ENCODE measurements at places on chromosomes 6 and 20.
A peak's percentile ranks its signal among the peaks of the same experiment; 100 is the strongest.

DNA sequence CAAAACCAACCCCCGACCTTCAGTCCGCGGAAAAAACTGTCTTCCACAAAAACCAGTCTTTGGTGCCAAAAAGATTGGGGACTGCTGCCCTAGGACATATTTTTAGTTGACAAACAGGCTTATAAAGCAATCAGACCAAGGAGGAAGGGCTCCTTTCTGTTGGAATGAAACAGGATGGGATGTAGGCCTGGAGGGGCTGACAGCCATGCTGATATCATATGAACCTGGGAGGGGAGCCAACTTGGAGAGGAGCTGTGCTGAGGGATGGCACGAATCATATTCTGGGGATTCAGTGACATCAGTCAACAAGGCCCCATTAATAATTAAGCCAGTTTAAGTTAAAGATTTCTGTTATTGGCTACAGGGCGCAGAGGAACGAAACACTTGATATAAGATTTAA is 225.4 kb upstream of the TSHZ2 start:
- H3K36me3 ChIP-seq = no peaks in the 10 kb centered on the region
- DNase-seq = no peak
- H3K27me3 ChIP-seq = no peaks in the 10 kb centered on the region
- H3K27ac ChIP-seq = no peak overlapping the region
- H3K4me3 ChIP-seq = no peak overlapping the region

DNA sequence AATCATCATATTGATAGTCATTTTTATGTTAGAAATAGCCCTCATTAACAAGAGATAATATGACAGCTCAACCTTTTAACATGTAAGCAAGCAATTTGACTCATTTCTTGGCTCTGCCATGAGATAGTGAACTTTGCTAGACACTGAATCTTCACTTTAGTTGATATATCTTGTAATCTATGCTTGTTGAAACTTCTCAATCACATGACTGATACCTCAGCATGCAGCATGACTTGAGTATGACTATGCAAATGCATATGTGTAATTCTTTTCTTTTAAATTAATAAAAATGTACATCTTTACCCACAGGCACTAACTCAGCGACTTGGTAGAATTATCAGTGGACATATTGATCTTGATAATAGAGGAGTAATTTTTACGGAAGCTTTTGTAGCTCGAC is 6.6 kb downstream of the UFL1 start:
- no peaks in the 10 kb centered on the region for H3K4me1 ChIP-seq
- H3K36me3 ChIP-seq = peaks cover 73% of the 10 kb centered on the region
- H3K27me3 ChIP-seq = no peaks in the 10 kb centered on the region
- H3K4me3 ChIP-seq = no peak overlapping the region
- DNase-seq = no peak
- H3K27ac ChIP-seq = no peak overlapping the region

- H3K27ac ChIP-seq = no peak overlapping the region
- H3K4me1 ChIP-seq = peaks cover 6% of the 10 kb centered on the region
- DNase-seq = no peak
- no peaks in the 10 kb centered on the region for H3K27me3 ChIP-seq
These were observed 72.7 kb downstream of the LY86 start for GRCh38 chr6:6661191-6661590.

DNA sequence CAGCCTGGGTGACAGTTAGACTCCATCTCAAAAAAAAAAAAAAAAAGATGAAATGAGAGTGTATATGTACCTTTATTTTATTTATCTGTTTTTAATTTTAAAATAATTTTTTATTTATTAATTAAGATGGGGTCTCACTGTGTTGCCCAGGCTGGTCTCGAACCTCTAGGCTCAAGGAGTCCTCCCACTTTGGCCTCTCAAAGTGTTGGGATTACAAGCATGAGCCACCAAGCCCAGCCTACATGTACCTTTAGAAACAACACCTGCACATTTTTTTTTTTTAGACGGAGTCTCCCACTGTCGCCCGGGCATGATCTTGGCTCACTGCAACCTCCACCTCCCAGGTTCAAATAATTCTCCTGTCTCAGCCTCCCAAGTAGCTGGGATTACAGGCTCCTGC is 12.1 kb upstream of the PARD6B start:
- DNase-seq = peak; percentile 8
- H3K4me1 ChIP-seq = no peaks in the 10 kb centered on the region
- no peaks in the 10 kb centered on the region for H3K27me3 ChIP-seq
- H3K36me3 ChIP-seq = no peaks in the 10 kb centered on the region
- H3K4me3 ChIP-seq = no peak overlapping the region

- no peaks in the 10 kb centered on the region for H3K27me3 ChIP-seq
- no peaks in the 10 kb centered on the region for H3K36me3 ChIP-seq
- no peak overlapping the region for H3K4me3 ChIP-seq
These were observed 401.4 kb downstream of the MAFB start for GRCh38 chr20:40287683-40288082.

- H3K27ac ChIP-seq = no peak overlapping the region
- no peak overlapping the region for H3K4me3 ChIP-seq
- no peaks in the 10 kb centered on the region for H3K36me3 ChIP-seq
These were observed 59.2 kb downstream of the SNRNP48 start for GRCh38 chr6:7649037-7649810.

DNA sequence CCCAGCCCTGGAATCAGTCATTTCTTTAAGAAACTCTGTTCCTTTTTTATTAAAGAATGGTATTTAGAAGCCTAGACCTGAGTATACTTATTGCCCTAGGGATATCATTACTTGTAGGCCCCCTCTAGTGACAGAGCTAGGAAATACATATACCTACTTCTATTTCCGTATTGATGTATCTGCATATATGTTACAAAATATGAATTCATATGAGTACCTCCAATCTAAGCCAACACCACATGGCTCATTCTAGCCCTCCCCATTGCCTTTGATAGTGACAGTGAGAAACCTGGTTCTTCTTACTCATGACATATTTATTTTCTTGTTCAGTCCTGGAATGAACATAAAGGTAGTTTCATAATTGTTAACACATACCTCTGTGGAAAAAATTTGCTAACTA is 137.2 kb downstream of the FARS2 start:
- no peak overlapping the region for H3K4me3 ChIP-seq
- no peaks in the 10 kb centered on the region for H3K4me1 ChIP-seq
- DNase-seq = no peak
- no peak overlapping the region for H3K27ac ChIP-seq
- H3K36me3 ChIP-seq = no peaks in the 10 kb centered on the region

GRCh38 chr6:111478749-111479148 is 4.3 kb downstream of the REV3L start:
- no peaks in the 10 kb centered on the region for H3K4me1 ChIP-seq
- H3K4me3 ChIP-seq = no peak overlapping the region

- H3K36me3 ChIP-seq = no peaks in the 10 kb centered on the region
- DNase-seq = no peak
- no peak overlapping the region for H3K27ac ChIP-seq
- H3K4me3 ChIP-seq = no peak overlapping the region
- H3K27me3 ChIP-seq = no peaks in the 10 kb centered on the region
These were observed 31.0 kb downstream of the IBTK start for GRCh38 chr6:82216549-82216948.

GRCh38 chr6:70563530-70563929 is 3.2 kb upstream of the SDHAF4 start:
- no peaks in the 10 kb centered on the region for H3K27me3 ChIP-seq
- H3K4me1 ChIP-seq = peaks cover 5% of the 10 kb centered on the region
- no peak for DNase-seq
- no peak overlapping the region for H3K27ac ChIP-seq

- no peaks in the 10 kb centered on the region for H3K27me3 ChIP-seq
- no peak for DNase-seq
- H3K27ac ChIP-seq = no peak overlapping the region
- H3K4me1 ChIP-seq = no peaks in the 10 kb centered on the region
- H3K4me3 ChIP-seq = no peak overlapping the region
These were observed 242.0 kb upstream of the TBX18 start for GRCh38 chr6:85006362-85006761.

DNA sequence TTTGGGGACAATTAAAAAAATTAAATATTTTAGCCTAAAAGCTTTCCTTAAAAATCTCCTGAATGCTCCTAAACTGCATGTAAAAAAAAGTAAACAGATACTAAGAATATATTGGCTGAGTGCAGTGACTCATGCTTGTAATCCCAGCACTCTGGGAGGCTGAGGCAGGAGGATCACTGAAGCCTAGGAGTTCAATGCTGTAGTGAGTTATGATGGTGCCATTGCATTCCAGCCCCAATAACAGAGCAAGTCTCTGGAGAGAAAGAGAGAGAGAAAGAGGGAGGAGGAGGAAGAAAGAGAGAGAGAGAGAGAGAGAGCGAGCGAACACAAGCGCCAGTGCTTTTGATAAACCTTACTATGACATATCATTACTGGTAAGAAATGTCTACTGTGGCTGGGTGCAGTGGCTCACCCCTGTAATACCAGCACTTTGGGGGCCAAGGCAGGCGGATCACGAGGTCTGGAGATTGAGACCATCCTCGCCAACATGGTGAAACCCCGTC is 58.8 kb downstream of the FKBP5 start:
- H3K36me3 ChIP-seq = peaks cover 98% of the 10 kb centered on the region
- H3K4me1 ChIP-seq = no peaks in the 10 kb centered on the region
- no peaks in the 10 kb centered on the region for H3K27me3 ChIP-seq
- H3K4me3 ChIP-seq = no peak overlapping the region
- H3K27ac ChIP-seq = no peak overlapping the region
- no peak for DNase-seq
